Hematopoietic multipotent progenitor cell (in vitro differentiated cells): ENCODE measurements at places on chromosomes 3 and 15.

GRCh38 chr3:195395208-195395816, 47.5 kb downstream of the ACAP2 start:
- DNase-seq, result no peak

DNA sequence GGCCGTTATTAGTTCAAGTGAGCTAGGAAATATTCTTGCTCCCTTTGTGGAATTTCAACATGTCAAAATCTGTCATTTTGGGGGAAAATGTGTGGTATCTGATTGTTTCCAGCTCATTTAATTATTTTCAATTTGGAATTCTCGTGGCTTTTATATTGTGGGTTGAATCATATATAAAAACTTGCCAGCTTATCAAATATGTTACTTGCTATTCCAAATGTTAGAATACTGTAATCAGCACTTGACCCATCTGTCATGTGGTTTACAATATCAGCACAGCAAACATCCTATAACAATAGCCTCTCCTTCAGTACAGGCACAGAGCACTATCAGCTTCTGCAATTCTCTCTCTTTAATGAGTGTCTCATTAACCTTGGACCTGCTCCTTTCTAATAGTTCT, 130.2 kb upstream of the FEZF2 start:
- no peak for DNase-seq

GRCh38 chr3:190326361-190326760, 4.1 kb upstream of the CLDN1 start:
- no peak for DNase-seq

- DNase-seq, result no peak
Measured at GRCh38 chr3:98388147-98388546, 2.3 kb upstream of the OR5K3 start.

GRCh38 chr15:99656205-99656604, 77.0 kb downstream of the LYSMD4 start:
- no peak for DNase-seq

DNA sequence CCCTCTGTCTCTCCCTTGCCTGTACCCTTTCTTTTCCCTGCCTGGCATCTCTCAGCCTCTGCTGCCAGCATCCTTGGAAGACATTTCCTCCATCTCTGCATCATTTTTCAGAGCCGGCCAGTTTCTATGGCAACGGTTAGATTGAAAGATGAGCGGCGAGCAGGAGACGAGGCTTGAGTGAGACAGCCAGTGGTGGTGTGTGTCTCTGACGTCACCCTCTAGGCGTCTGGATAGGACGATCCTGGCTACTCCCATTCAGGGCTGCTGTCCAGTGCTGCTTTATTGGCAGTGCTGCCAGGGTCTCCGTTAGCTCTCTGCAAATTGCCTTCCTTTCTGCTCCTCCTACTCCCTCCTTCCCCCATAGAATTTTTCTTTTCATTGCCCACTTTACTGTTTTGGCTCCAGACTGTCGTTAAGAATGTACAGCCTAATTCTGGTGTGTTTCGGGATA, 57.9 kb downstream of the TRAK1 start:
- no peak for DNase-seq

- DNase-seq, result no peak
Measured at GRCh38 chr3:136624894-136625815, 127.0 kb downstream of the STAG1 start.

- no peak for DNase-seq
Measured at GRCh38 chr3:195888311-195888761, 20.0 kb downstream of the TNK2 start.

DNA sequence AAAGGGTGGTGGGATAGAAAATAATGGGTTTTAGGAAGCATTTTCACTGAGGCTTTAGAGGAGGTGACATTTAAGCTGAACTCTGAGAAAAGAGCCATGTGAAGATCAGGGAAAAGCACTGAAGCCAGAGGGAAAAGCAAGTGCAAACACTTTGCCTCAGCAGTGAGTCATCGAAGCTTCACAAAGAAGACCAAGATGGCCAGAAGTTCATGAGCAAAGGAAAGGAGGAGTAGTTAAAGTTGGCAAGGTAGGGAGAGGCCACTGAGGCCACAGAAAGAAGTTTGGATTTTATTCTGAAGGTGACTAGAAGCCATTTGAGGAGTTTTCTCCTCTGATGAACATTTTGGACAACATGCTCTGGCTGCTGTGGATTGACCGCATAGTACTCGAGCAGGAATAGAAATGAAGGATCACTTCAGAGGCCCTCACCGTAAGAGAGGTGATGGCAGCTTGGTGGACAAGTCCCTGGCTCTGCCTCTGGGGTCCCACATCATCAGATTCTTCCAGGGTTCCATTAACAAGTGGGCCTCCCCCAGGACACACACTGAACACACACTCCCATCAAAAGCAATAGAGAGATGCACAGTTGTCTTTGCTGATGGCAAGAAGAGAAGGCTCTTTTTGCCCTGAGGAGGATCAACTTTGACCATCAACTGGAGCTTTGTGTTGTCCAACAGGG, 75.5 kb downstream of the TOP2B start:
- no peak for DNase-seq

DNA sequence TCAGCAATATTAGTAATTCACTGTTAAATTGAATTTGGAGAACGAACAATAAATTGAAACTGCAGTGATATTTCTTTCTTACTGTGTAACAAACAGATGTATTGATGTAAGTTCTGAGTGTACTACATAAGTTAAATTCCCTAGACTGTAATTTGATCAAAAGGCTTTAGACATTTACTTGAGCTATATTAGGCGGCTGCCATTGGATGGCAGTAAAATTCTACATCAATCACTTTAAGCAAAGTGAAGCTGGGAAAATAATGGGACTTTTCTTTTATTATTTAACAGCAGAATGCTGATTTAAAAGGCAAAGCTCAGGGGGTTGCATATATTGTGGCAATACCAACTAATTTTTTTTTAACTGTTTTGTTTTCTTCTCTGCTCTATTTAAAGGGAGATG, 212.6 kb upstream of the PLSCR5 start:
- no peak for DNase-seq

DNA sequence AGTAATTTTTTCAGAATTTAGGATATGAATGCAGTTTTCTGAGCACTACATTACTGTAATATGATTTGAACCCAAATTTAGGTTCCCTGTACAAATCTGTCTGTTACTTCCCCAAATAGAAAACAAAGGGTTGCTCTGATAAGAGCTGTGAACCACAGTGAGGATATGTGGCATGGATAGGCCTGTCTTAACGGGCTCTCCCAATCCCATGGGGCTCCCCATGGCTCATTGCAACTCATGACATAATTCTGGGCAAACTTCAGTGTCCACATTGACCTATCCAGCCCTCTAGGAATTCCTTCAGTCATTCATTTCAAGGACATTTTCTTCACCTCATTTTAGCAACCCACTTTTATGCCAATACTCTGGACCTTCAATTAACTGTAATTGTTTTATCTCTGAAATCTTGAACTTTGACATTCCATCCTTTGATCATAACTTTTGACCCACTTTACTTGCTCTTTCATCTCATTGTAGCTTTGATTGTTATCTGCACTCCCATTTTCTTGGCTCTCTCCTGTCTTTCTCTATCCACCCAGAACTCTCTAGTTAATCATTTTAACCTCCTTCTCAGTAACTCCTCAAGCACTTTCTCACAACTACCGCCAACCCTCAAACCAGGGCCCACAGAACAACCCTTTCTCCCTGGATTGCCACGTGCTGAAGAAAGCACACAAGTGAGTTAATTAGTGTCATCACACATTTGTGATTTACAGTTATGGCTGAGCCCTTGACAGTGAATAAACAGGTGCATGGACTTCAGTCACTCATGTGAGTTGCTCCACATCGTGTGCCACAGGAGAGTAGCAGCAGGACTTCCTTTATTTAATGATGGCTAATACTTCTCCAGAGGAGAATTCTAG, 94.9 kb upstream of the AADACL2 start:
- DNase-seq, result no peak

DNA sequence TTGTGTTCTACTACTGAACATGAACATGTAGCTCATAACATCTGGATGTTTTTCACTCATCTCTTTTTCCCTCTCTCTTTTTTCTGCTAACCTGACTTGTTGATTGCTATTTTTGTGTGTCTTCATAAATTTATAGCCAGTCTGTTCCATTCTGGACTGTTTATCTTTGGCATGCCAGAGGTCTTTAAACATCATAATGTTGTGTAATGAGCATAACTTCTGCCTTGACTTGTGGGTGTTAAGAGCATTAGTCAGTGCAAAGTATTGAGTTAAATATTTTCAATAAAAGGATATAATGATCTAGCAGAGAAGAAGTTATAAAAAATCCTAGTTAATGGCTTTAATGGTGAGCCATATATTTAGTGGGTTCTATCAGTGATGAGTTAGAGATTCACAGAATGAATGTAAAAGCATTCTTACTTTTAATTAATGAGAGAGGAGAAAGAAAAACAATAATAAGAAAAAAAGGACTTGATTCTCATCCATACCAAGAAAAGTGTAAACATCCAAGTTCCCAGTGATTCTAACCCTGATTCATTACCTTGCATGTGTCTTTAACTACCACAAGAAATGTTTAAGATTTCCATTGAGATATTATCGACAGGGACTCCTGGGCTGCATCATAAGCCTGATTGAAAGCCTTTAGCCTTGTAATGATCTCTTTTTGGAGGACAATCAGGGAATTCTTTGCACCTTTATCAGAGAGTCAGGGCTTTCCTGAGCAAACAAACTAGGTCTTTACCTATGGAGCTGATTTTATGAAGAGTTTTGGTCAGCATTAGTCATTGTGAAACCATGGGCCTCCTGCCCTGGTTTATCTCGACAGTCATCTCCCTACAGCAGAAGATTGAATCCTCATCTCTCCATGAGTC, 22.9 kb downstream of the MITF start:
- DNase-seq, result no peak

- no peak for DNase-seq
Measured at GRCh38 chr3:114741066-114741465, 406.0 kb downstream of the ZBTB20 start.

DNA sequence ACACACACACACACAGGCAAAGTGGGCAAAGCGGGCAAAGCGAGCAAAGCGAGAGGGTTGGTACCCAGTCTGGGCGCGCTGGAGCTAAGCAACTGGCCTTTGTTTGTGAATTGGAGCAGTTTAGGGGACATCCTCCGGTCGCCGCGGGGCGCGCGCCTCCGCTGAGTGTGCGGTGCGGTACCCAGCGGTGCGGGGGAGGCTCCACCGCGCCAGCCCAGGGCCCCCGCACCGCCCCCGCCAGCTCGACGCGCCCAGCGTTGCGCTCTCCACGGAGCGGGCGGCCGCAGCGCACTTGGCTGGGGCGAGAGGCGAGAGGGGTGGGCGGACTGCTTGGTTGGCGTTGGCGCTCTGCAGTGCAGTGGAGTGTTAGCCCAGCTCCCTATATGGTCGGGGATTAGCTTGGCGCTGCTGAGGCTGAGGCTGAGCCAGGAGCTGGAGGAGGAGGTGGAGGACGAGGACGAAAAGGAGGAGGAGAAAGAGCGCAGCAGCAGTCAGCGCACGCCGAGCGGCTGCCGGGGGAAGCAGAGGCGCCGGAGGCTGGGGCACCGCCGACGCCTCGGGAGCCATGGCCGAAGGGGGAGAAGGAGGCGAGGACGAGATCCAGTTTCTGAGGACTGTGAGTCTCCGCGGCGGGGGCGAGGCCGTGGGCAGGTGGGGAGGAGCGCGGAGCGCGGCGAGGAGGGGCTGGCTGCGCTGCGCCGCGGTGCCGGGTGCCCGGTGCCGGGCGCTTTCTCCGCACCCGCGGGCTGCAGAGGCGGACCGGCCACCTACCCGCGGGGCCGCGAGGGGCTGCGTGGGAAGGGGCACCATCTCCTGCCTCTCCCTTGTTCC, at the start of gene RYR3:
Gene RYR3 (plus strand): TSS at position 487 of the 831 bp plus-strand sequence. CDS start 79 bp downstream, at position 566.
- peak; percentile 25 for DNase-seq

DNA sequence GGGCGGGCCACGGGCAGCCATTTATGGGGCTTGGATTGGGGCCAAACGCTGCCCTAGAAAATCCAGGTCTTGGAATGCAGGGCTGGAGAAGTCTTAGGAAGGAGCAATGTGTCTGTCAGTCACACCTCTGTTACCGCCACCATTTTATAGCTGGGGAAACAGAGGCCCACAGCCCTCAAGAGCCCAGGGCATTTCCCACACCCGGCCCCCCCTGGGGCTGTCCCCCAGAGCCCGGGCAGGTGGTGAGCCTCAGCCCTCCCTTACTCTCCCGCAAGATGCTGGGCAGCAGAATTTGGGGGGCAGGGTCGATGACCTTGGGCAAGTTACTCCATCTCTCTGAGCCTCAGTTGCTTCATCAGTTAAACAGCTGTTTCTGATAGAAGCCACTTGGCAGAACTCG, 508.2 kb downstream of the SHQ1 start:
- DNase-seq, result no peak

DNA sequence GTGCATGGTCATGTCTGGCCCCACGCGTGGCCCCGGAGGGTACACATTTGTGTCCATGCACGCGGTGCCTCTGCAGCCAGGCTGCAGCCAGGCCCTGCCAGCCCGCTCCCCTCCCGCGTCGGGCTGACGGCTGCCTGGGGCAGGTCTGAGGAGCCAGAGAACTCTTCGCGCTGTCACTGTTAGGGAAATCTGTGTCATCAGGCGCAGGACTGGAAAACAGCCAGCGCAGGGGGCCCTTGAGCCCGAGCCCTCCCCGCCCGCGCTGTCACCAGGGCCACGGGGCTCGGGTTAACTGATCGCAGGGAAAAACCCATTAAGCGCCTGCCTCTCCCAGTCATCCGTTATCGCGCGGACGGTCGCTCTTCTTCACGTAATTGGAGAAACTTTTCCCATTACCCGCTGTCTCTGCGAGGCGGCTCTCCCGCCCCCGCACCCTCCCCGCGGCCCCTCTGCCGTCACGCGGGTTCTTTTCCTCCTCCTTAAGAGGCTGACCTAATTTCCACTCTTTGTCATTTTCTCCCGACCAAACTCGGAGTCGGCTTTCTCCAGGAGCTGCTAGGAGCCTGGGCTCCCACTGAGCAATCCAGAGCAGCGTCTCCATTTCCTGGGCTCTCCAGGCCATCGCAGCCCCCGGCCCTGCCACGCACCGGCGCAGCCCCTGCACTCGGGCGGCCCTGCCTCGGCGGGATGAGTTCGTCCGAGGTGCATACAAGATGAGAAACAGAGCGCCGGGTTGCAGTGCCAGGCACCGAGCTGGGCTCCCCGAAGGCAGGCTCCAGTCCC, 57.5 kb upstream of the PRR23E start:
- DNase-seq, result no peak

DNA sequence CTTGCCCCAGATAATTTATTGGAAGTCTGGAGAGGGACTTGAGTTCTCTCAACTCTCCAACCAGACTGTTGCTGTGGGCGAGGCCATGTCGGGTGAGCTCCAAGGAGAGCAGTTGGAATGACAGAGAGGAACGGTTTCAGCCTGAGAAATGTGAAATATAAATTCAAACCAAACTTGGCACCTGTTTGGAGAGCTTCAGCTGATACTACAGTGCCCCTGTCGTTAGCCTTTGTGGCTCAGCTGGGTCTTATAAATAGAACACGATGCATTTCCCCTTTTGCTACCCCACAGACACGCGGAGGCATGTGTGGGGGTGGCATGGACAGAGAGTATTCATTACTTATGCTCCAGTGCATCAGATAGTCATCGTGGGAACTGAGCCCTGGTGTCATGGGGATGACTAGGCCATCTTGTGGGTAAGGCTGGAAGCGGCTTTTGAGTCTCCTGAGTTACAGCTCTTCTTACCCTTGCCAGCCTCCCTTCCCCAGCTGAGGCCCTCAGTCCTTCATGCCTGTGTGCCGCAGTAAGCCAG, 15.6 kb downstream of the SMAD3 start:
- DNase-seq, result peak; percentile 98

GRCh38 chr3:99145031-99145430, 243.5 kb upstream of the DCBLD2 start:
- DNase-seq, result no peak
